Activated CD8-positive, alpha-beta memory T cell treated with anti-CD3 and anti-CD28 coated beads for 48 hours (primary cell): ENCODE measurements at places on chromosomes 5 and 9.

DNA sequence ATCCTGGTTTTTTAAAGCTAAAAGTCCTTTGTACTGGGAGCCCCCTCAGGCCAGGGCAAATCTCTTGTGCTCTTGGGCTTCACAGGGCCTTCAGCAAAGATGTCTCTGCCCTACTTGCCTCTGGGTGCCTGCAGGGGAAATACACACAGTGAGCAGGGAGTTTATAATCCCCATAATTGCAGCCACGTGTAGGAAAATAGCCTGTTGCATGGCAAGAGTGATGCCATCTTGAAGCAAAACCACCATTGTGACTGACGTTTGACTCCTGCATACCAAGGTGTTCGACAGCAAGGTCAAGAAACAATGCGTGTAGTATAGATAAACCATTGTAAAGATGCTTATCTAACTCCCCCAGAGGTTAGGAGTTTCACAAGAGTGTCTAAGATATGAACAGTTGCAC is 11.4 kb upstream of the IL3 start:
- no peak for DNase-seq

DNA sequence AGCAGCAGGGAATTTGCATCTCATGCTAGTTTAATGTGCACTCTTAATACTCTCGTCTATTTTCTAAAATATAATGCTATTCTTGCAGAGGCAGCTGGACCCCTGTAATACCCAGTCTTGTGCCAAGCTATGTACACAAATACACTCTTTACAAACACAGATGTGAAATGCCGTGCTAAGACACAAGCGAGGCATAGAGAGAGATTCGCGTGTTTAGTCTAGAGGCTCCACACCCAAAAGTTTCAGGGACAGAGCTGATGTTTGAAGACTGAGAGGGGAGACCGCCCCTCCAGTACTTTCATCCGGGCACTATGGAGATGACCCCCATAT is 1.2 kb downstream of the DPYSL3 start:
- no peak for DNase-seq

- no peak for DNase-seq
Observed at GRCh38 chr5:81208904-81209303, 24.2 kb upstream of the CKMT2 start.

GRCh38 chr5:114201332-114201731 is 160.5 kb upstream of the KCNN2 start:
- DNase-seq: no peak

DNA sequence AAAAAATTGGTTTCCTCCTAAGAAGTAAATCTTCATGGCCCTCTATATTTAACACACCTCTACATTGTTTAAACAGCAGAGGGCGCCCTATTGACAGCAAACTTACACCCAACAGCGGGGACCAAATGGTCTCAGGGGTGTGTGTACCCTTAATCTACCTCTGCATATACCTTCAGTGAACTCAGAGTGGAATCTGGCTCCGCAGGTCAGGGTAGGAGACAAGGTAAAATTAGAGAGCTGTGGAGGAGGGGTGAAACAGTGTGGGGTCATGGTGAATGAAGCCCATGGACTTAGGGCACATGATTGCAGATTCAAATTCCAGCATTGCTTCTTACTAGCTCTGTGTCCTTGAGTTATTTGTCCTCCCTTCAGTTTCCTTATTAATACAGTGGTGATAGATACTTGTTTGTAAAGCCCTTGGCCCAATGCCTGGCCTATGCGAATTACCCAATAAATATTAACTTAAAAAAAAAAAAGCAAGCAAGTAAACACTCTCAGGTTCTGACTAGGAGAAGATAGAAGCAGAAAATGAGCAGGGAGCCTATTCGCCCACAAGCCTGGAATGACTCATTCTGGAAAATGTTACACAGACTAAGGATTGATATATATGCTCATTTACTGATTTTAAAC is 122.9 kb downstream of the CAVIN4 start:
- DNase-seq: no peak

DNA sequence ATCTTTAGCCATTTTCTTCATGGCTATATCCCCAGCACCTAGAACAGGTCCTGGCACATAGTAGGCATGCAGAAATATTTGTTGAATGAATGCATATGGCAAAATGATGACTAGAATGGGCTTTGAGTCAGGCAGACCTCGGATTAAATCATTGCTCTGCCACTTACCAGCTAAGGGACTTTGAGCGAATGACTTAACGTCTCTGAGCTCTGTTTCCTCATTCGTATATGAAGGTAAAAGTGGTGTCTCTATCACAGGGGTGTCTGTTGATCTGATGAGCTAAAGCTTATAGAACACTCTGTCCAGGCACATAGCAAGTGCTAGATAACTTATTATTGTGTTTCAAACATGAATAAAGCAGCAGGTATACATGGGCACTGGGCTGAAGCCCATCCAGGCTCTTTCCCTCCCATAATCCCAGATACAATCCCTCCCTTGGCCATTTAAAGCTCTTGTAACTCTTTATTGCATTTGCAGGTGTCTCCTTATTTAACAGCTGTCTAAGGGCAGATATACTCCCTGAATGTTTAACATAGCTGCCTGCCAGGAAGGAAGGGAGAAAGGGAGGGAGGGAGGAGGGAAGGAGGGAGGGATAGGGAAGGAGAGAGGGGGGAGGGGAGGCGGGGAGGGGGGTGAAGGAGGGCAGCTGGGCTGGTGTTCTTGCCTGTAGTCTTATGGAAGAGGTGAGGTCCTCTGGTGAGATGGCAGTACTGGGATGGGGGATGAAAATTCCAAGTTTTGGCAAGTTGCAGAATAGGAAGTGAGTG is 23.2 kb upstream of the STXBP1 start:
- no peak for DNase-seq

- no peak for DNase-seq
Observed at GRCh38 chr5:6338871-6339270, 39.5 kb downstream of the MED10 start.

DNA sequence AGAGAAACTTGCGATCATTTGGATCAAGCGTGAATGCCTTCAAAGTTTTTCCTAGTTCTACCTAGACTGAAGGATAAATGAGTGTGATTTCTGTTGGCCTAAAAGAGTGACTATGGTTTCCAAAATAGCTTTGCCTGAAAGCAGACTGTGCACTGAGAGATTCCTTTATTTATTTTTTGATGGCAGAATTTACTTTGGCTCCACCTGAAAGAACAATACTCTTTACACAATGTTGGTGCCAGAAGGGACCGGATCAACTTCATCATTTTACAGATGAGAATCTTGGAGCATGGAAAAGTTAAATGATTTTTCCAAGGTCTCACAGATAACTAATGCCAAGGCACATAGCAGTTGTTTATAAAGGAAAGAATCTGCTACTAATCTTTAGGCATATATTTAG is 199.6 kb downstream of the KCTD16 start:
- DNase-seq: no peak

GRCh38 chr5:173573126-173573960 is 43.1 kb downstream of the BOD1 start:
- peak; percentile 27 for DNase-seq

DNA sequence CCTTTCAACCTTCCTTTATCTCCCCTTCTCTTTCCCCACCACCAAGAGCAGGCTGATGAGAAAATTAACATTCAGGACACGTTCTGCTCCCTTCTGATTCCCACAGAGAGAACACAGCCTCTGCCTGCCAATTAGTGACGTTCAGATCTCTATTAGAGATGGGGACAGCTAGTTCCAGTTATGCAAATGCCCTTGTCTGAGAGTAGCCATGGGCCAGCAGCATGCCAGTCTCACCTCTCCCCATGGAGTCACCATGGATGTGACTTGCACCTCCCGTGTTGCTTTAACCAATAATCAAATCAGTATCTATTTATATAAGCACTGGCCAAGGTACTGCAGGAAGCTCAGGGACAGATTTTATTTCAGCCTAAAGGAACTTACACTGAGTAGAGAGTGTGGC is 61.3 kb downstream of the KCNIP1 start:
- DNase-seq: no peak

DNA sequence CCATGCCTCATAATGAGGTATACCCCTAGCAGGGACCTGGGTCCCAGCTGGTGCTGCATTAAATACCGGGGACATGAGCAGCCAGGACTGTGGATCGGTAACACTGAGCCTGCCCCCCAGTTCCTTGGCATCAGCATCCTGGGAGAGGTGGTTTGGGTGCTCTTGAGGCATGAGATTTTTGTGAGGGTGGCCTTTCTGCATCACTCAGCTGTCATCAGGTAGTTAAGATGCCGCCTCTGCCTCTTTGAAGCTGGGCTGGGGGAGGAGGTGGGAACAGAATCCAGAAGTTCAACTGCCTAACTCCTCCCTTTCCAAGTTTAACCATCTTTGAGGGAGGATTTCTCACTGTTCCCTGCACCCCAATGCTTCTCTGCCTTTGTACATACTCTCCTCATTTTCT is 112.7 kb downstream of the PDZD2 start:
- DNase-seq: no peak

DNA sequence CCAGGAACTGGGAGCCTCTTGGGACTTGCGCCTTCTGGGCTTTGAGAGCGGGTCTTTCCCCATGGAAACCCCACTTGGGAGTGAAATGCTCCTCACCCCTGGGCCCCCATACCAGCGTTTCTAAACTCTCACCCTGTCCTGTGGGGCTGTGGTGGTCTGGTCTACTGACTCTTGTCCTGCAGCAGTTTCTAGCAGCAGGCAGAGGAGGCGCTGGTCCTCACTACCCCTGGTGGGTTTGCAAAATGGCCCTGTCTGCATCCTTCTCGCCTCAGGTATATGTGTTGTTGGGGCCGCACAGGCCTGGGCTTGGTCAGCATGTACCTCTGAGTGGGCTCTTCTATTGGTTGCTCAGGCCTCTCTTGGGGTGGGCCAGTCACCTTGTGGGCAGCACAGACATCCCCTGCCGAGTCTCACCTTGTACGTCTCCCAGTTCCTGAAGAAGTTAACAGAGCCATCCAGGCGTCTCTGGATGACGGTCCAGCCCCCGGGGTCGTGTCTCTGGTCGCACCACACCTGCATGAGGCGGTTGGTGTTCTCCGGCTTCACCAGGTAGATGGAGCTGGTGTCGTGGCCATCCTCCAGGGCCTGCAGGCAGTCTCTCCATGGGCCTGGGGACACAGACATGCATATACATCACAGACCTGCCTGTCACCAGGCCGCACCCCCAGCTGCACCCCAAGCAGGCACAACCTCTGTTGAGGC is 29.0 kb downstream of the ANGPTL2 start:
- DNase-seq: no peak

- DNase-seq: no peak
Observed at GRCh38 chr5:90022002-90022710, 387.4 kb downstream of the CETN3 start.

GRCh38 chr5:146243247-146243646 is 39.8 kb downstream of the RBM27 start:
- DNase-seq: no peak

DNA sequence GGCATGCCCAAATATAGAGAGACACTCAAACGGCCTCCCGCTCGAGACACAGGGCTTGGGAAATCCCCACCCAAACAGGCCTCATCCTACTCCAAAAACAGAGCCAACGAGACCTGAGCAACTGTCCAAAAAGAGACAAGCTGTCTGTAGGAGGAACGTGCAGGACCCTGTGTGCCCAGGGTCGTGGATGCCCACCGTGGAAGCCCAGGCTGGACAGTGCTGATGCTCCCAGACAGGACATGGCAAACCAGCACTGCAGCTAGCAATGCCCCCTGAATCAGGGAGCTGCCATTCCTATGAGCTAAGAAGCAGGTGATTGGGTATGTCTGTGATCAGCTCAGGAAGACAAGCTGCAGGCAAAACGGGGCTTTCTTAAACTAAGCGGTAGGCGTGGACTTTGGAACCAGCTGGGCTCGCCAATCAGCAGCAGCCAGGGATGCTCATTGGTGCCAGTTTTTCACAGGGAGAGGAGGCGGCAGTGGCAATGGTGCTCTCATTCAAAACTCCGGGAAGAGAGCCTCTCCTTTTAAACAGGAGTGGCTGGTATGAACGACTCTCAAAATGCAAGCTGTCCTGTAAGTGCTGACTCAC is 113.1 kb upstream of the IRX2 start:
- DNase-seq: no peak

DNA sequence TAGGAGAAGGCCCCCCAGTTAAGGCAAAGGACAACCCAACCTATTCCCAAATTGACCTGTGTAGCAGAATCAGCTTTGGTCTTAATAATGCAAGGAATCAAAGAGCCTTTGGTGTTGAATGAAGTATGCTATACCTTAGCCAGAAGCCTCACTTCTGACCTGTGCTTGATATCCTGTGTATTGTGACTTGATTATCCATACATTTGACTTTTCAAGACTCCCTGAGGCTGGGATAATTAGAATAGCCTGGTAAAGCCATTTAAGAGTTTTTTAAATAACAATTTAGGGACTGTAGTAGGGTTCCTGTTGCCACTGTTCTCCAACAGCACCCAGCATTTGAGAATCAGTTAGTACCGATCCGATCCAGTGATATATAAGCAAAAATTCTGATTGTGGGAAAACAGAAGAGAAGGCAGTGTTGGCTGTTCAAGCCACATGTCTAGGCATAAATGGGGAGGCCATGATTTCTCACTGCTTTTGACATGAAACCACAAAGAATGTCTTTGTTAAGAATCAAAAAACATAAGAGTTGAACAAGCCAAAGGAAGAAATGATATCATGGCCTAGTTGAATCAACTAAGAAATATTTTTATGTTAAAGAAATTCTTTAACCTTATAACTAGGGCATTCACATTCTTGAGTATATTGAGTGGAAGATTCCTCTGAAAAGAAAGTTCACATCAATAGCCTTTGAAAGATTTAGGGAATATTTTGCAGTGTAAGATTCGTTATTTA is 98.9 kb downstream of the F2RL2 start:
- no peak for DNase-seq

DNA sequence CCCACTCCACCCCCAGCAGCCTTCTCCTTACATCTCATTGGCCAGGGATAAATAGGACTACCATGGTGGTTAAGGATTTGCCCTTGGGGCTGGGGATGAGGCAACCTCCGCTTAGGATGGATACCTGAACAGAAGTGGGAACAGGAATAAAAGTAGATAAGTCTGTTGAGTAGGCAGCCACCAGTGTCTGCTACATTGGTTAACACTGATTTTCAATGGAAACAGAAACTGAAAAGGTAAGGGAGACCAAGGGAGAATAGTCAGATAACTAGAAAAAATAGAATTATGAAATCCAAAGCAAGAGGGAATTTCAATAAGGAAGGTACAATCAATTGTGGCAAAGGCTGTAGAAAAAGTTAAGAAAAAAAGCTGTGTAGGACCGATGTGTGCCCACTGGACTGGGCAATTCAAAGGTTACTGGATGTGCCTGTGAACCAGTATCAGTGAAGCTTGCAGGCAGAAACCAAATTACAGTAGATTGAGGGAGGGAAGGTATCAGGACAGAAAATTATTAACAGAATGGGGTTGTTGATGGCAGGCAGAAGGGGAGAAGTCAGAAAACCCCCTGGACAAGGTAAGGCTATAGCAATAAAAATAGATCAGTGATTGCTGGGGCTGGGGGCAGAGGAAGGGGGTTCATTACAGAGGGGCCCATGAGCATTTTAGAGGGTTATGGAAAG is 48.7 kb downstream of the DNAJC21 start:
- DNase-seq: no peak
